Cardiac muscle cell (in vitro differentiated cells and primary cell): ENCODE measurements at places on chromosomes 3 and 15.

- DNase-seq: no peak
These were observed 43.9 kb downstream of the PXYLP1 start for GRCh38 chr3:141275511-141275910.

GRCh38 chr3:15520804-15521572 is 518 bp downstream of the COLQ start:
- no peak for DNase-seq

DNA sequence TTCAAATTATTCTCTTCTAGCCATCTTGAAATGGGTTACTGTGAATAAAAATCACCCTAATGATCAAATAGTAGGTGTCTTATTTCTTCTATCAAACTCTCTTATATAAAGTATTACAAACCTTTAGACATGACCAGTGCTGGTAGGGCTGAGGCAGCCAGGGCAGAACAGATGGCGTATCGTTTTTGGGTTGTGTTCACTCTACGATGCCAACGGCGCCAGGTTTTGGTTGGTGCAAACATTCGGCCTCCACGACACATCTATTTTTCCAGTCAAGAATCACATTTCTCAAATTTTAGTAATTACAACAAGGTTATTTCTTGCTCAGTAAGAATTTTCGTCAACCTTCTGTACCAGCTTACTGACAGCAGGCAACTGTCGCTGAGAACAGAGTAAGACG is 2.2 kb downstream of the RPL4 start:
- DNase-seq: no peak

- DNase-seq: no peak
These were observed 77.0 kb downstream of the NTRK3 start for GRCh38 chr15:88179562-88179961.

DNA sequence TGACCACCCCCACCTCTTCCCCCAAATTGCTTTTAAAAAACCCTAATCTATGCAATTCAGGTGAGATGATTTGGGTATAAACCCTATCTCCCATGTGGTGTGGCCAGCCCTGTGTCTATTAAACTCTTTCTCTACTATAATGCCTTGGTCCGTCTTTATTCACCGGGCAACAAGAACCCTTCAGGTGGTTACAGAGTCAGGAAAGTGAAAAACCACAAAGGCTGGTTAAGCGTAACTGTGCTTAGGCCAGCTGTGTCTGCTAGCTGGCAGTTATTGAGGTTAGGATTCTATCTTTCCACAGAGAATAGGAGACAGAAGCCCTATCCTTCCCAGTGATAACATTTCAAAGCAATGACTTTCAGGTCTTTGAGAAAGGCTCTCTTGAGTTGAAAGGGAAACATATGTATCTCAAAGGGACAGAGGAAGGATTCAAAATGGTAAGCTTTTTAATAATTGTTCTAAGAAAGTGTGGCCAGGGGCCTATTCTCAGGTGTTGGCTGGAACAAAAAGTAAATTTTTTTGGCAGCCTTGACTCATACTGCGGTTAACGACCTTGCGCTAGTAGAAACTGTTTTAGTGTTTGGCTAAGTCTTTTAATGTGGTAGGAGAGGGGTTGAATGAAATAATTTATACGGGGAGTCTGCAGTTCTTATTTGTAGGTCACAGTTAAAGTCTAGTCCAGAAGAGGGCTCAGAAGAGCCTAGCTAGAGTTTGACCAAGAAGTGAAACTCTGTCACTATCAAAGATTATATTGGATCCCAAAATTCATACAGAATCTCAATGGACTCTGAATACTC is 89.0 kb downstream of the NPAP1 start:
- DNase-seq: no peak

- DNase-seq: no peak
These were observed 85.6 kb downstream of the CPN2 start for GRCh38 chr3:194265505-194265892.
